Heart left ventricle (tissue), 16 donors: ENCODE measurements at places on chromosomes 1 and 21. TPM values are rescaled to one million over a fixed set of nuclear protein-coding genes. Genes with fewer than 3 reads are reported as not detected.

DNA sequence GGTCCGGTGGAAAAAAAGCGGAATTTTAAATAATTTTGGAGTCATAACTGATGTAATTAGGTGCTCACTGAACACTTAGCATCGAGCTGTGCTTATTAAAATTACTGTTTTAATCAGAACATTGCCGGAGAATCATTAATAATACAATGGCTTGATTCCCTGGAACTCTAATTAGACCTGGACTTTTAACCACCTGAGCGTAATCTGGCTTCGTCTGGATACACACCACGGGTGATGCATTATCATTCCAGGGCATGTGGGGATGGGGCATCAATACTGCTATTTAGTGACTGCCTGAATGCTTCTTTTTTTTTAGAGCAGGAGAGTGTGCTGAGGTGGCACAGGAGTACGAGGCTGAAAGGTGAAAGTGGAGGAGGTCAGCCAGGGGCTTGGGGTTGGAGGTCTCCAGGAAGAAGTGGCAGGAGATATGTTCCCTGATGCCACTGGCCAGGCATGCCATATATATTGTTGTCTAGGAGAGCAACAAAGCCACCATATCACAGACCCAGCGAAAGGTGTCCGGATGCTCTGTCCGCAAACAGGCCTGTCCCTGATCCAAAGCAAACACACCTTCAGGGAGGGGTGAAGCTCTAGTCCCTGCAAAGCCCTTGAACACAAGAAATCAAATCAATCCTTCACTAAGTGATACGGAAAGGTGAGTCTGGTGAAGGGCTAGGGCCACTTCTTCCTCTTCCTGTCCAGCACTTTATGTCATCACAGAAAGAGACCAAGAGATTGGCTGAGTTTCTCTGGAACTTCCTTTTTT lies 125.2 kb downstream of the PLXNA2 start:
- H3K36me3 ChIP-seq, result no peaks in the 10 kb centered on the region
- no peak for DNase-seq
- H3K27me3 ChIP-seq, result no peaks in the 10 kb centered on the region
- no peak overlapping the region for H3K27ac ChIP-seq
- no peak overlapping the region for H3K4me3 ChIP-seq

- no peak overlapping the region for H3K4me3 ChIP-seq
- H3K36me3 ChIP-seq, result no peaks in the 10 kb centered on the region
- H3K27me3 ChIP-seq, result no peaks in the 10 kb centered on the region
- DNase-seq, result no peak
- no peaks in the 10 kb centered on the region for H3K4me1 ChIP-seq
Measured at GRCh38 chr1:193438312-193438711, 251.9 kb upstream of the B3GALT2 start.

- H3K4me1 ChIP-seq, result peaks cover 10% of the 10 kb centered on the region
- H3K36me3 ChIP-seq, result no peaks in the 10 kb centered on the region
- peak; percentile 96 for DNase-seq
- peak overlapping the region; percentile 72 for H3K4me3 ChIP-seq
Measured at GRCh38 chr21:32411350-32412161, 950 bp upstream of the EVA1C start.

- no peaks in the 10 kb centered on the region for H3K27me3 ChIP-seq
- peaks cover 27% of the 10 kb centered on the region for H3K36me3 ChIP-seq
- no peak overlapping the region for H3K27ac ChIP-seq
- H3K4me1 ChIP-seq, result no peaks in the 10 kb centered on the region
- no peak for DNase-seq
Measured at GRCh38 chr1:29145739-29146437, 22.2 kb upstream of the TMEM200B start.

DNA sequence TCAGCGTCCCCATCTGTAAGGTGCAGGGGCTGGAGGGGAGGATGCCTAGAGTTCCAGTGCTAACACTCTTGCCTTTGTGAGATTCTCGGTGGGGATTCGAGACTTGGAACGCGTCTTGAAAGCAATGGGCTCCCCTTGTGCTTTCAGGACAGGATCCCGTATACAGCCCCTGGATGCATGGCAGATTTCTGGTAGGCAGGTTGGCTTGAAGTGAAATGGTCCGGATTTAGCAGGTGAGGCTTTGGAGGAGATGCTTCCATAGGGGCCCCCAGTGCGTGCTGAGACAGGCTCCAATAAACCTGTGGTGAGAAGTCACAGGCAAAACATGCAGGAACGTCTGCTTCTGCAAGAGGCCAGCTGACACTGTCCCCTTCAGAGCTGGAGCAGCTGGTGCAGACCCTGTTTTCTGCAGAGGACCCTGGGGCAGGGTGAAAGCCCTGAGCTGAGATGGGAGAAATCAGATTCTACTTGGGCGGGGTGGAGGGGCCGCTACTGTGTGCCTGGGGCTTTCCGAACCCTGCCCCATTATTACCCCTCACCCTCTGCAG lies 270.4 kb downstream of the PTPRU start:
- H3K4me1 ChIP-seq, result no peaks in the 10 kb centered on the region
- H3K27ac ChIP-seq, result no peak overlapping the region
- no peak for DNase-seq
- H3K36me3 ChIP-seq, result no peaks in the 10 kb centered on the region
- H3K27me3 ChIP-seq, result no peaks in the 10 kb centered on the region

GRCh38 chr1:151472856-151473731 lies 13.8 kb upstream of the POGZ start:
- peak overlapping the region; percentile 64 for H3K4me3 ChIP-seq
- H3K4me1 ChIP-seq, result no peaks in the 10 kb centered on the region
- H3K27me3 ChIP-seq, result no peaks in the 10 kb centered on the region
- peak; percentile 66 for DNase-seq
- H3K27ac ChIP-seq, result peak overlapping the region; percentile 59

The SYNC gene
- total RNA-seq, result 17.9 TPM

The ZNF436 gene
- total RNA-seq, result 20.6 TPM
